ENCODE measurements at places on chromosomes 16 and 17.

DNA sequence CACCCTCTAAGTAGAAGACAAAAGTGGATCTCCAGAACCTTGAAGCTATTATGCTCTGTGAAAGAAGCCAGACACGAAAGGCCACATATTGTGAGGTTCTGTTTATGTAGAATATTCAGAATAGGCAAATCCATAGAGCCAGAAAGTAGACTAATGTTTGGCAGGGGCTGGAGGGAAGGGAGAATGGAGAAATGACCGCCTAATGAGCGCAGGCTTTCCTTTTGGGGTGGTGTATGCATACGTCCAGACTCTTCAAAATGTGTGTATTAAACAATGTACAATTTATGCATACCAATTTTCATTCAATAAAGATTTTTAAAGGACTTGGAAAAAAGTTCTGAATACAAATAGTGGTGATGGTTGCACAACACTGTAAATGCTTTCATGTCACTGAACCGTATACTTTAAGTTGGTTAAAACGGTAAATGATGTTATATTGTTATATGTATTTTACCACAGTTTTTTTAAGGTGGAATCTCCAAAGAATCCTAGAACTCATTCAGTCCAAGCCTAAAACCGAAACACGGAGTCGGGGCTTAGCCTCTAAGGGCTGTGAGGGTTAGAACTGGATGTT, 397.4 kb downstream of the SOX9 start:
- no peak for DNase-seq

DNA sequence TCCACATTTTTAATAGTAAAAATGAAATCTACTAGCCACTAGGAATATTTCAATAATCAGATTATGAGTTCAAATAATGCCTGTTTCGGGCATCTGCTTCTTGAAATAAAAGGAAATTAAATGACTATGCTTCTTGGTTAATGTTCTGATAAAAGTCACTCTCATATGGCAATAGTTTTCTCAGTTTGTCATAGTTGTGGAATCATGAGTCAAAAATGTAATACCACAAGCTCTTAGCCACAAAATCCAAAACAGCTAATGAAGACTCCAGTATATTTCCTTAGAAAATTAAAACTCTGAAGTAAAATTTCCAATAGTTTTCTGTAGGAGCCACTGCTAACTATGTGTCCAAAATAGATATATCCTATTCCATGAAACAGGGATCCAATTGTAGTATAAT, 676.3 kb upstream of the CDH8 start:
- no peak for DNase-seq

DNA sequence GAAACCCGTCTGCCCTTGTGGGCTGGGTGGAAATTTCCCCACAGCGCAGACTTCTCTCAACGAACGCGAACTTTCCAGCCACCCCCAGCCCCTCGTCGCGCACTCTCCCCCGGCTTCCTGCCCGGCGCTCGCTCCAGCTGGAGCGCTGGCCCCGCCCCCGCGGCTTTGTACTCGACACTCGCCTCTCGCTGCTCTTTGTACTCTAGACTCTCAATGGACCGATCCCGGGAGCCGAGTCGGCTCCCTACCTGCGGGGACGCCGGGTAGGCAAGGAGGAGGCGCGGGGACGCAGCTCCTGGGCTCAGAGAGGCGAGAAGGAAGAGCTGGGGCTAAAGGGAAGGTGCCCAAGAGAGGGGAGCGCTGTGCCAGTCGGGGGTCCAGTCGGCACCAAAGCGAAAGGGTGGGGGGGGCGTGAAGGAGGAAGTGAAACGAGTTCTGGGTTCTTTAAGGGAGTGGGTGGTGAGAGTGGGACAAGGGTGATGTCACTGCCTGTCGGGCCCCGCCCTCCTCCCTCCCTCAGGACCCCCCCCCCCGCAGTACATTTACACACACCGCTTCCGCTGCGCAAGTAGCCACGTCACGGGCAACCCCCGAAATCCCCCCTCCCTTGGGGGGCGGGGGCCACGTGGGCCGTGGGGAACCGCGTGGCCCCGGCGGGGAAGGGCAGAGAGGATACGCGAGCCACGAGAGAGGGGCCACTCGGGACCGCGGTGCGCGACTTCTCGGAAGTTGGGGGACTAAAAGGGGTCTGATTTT, 9.7 kb downstream of the KDM6B start:
- peak; percentile 93 for DNase-seq

DNA sequence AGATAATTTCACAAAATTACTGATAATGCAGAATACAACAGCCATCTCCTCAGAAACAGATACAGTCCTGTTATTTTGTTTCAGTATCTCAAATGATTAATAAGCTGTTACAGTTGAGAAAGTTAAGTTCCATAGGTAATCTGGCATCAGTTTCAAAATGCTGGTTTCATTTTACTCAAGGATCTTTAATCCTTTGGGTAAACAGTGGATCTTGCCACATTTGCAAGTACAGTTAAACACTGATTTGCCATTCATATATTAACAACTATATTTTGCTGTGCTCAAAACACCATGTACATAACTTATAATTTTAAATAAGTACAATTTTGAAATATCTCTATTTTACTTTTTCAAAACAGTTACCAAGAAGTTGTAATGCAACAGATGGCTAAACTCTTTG, 31.2 kb downstream of the RPGRIP1L start:
- DNase-seq = peak; percentile 74

- peak; percentile 43 for DNase-seq
Observed at GRCh38 chr16:5064915-5065314, 841 bp downstream of the C16orf89 start.
